ENCODE measurements at places on chromosomes 4 and X.

DNA sequence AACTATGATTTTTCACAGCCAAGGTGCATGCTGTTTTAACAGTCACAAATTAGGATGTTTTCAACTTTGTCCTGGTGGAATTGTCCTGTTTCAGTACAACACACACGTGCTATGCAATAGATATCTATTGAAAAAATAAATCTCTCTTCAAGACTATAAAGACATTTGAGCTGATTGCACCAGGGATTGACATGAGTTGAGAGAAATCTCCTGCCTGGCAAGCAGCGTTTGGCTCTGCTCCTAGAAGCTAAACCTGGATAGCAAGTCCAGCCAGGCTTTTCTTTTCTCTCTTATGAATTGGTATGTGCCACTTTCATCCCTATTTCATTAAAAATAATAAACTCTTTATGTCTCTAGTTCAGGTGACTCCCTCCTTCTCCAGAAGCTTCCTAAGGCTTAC, 16.6 kb upstream of the NPNT start:
- no peak for DNase-seq

DNA sequence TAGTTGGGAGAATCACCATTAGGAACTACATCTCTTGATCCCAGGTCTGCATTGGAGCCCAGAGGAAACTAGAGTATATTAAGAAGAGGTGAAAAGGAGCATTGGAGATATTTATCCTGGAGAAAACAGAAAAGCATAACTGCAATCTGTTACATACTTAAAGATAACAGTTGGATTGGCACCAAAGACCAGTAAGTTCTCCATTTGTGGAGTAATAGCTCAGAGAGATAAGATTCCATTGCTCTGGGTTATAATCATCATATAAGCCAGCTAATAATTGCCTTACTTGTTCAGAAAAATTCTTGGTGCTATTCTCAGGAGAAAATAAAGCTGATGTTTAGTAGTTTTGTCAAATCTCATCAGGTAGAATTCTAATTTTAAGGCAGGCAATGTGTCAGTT, 20.6 kb downstream of the GRPR start:
- DNase-seq, result no peak

DNA sequence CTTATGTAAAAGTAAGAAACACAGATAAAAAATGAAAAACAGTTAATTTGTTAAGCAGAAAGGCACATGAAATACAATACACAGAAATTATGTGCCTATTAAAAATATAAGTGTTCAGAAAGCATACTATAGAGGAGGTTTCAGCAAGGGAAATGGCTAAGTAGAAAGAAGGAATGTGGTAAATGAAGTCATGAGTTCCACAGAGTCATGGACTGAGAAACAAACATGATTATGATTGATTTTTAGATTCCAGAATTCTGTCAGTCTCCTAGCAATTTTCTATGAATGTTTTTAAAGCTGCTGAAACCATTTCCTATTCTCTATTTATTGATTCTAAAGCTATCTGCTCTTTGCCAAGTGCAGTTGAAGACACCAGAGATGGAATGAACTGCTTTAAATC, 1398.4 kb downstream of the ARAP2 start:
- no peak for DNase-seq

DNA sequence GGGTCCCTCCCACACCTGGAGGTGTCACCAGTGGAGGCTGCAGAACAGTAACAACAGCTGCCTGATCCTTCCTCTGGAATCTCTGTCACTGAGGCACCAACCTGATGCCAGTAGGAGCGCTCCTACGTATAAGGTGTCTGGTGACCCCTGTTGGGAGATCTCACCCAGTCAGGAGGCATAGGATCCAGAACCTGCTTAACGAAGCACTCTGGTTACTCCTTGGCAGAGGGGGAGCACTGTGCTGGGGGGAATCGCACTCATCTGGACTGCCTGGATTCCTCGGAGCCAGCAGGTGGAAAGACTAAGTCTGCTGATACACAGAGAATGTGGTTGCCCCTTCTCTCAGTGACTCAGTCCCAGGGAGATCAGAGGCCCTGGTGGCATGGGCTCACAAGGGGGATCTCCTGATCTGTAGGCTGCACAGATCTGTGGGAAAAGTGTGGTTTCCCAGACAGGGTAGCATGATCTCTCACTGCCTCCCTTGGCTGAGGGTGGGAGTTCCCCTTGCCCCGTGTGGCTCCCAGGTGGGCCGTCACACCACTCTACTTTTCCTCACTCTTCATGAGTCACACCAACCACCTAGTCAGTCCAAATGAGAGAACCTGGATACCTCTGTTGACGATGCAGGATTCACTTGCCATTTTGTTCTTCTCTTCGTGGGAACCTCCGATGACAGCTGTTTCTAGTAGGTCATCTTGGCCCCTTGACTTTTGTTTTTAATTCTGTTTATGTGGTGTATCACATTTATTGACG, 305.9 kb downstream of the IDS start:
- DNase-seq, result peak; percentile 1

GRCh38 chr4:139987502-139987850, 166.5 kb downstream of the MAML3 start:
- DNase-seq, result no peak

DNA sequence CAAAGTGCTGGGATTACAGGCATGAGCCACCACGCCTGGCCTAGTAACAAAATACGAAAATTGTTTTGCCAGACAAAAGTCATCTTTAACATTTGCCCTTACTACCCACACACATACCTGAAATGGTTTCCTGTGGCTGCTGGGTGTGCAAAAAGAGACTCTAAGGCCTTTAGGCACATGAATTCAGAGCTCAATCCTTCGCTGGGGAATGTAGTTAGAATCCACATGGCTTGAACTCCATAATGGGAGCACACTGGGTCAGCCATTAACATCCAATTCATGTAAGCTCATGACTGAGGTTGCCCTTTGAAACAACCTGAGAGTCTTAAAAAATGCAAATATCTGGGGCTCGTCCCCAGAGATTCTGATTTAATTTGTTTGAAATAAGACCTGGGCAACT, 87.8 kb downstream of the HPGD start:
- no peak for DNase-seq

GRCh38 chr4:159041054-159042034, 61.5 kb upstream of the RAPGEF2 start:
- DNase-seq, result no peak

DNA sequence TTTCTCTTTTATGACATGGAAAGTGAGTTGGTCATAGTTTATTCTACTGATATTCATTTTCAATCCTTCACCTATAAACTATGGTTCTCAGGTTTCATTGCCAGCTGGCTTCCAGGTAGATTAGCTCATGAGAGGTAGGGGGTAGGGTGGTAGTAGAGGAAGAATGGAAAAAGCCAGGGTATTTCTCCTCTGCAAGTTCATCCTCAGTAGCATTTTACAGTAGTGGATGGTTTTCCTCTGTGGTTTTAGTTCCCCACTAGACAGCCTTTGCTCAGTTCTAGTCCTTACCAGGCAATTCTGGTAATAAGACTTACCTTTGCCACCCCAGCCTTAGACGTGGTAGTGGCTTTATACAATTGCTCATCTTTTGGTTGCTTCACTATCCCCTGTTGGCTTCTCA, 8.9 kb upstream of the NAA11 start:
- no peak for DNase-seq
